Activated T-cell treated with anti-CD3 and anti-CD28 coated beads, Interleukin-2, amount 50 U/mL, for 72 hours (primary cell): ENCODE measurements at places on chromosomes 4 and X. TPM values are rescaled to one million over a fixed set of nuclear protein-coding genes. Genes with fewer than 3 reads are reported as not detected.
A peak's percentile ranks its signal among the peaks of the same experiment; 100 is the strongest.

- no peak overlapping the region for H3K27ac ChIP-seq
- no peaks in the 10 kb centered on the region for H3K27me3 ChIP-seq
- no peaks in the 10 kb centered on the region for H3K36me3 ChIP-seq
- no peak for DNase-seq
- H3K4me3 ChIP-seq, result no peak overlapping the region
- no peaks in the 10 kb centered on the region for H3K4me1 ChIP-seq
Measured at GRCh38 chr4:97646997-97647396, 496.3 kb downstream of the STPG2 start.

DNA sequence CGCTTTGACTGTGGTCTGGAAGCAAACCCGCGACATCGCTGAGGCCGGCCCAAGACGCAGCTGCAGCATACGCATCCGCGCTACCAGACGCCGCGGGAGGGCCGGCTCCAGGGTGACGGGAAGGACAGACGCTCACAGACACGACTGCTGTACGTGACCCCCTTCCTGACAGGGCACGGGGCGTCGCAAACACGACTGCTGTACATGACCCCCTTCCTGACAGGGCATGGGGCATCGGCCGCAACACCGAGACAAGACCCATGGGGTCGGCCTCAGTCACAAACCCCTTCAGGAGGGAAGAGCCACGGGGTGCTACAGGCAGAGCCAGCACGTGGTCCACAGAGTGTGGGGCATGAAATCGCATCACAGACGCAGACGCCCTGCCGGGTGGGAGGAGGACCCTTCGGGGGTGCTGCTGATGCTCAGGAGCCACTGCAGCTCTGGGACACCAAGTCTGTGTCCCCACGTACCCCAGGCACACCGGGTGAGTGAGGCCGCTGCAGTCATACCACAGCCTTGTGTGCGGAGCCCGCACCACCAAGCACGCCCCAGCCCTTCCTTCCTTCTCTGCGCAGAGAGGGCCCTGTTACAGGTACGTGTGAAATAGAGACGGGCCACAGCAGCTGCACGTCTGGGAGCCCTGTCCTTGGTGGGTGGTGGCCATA is 38.7 kb upstream of the CPLX1 start:
- no peak for DNase-seq
- H3K4me1 ChIP-seq, result no peaks in the 10 kb centered on the region

GRCh38 chr4:144507311-144508101 is 138.4 kb upstream of the HHIP start:
- H3K4me1 ChIP-seq, result no peaks in the 10 kb centered on the region
- no peak overlapping the region for H3K27ac ChIP-seq
- no peak for DNase-seq
- H3K27me3 ChIP-seq, result peaks cover 7% of the 10 kb centered on the region
- no peak overlapping the region for H3K4me3 ChIP-seq

DNA sequence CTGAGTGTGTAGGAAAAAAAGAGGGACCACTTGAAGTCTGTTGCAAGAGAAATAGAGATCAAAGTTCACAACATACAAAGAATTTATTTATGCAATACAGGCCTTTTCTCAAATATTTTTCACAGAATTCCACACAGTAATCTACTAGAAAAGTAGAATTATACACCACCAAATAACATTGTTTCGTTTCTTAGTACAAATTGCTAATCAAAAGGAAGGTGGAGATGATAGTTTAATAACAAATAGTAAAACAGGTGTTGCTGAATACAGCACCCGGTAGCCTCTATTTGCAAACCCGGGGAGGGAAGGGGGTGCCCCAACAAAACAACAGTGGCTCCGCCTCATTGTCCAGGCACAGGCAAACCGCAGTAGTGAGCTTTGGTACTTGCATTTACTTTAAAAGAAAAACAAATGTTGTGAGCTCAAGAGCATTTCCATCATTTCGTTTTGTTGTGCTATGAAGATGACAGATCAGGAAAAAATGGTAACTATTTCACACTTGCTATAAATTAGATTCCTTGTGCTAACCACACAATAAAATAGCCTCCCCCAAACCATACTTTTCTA is 186.4 kb downstream of the DCLK2 start:
- H3K4me1 ChIP-seq, result no peaks in the 10 kb centered on the region
- no peaks in the 10 kb centered on the region for H3K27me3 ChIP-seq
- DNase-seq, result no peak
- no peak overlapping the region for H3K27ac ChIP-seq
- H3K4me3 ChIP-seq, result no peak overlapping the region

DNA sequence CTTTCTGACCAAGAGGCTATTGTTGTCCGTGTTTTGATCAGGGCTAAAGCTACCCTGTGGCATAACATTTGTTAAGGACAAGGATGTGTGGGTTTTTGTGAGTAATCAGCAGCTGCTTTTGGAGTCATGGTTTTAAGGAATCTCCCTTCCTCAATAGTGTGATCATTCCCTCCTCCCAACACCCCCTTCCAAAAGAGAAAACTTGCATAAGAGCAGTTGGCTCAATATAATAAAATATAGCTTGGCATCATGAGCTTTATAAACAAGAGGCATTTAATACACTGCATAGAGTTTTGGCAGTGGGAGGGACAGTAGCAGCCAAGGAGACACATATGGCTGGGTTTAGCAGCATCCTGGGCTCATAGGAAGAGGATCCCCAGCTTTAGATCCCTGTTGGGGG is 84.7 kb downstream of the NHS start:
- no peaks in the 10 kb centered on the region for H3K36me3 ChIP-seq
- peaks cover 29% of the 10 kb centered on the region for H3K27me3 ChIP-seq

DNA sequence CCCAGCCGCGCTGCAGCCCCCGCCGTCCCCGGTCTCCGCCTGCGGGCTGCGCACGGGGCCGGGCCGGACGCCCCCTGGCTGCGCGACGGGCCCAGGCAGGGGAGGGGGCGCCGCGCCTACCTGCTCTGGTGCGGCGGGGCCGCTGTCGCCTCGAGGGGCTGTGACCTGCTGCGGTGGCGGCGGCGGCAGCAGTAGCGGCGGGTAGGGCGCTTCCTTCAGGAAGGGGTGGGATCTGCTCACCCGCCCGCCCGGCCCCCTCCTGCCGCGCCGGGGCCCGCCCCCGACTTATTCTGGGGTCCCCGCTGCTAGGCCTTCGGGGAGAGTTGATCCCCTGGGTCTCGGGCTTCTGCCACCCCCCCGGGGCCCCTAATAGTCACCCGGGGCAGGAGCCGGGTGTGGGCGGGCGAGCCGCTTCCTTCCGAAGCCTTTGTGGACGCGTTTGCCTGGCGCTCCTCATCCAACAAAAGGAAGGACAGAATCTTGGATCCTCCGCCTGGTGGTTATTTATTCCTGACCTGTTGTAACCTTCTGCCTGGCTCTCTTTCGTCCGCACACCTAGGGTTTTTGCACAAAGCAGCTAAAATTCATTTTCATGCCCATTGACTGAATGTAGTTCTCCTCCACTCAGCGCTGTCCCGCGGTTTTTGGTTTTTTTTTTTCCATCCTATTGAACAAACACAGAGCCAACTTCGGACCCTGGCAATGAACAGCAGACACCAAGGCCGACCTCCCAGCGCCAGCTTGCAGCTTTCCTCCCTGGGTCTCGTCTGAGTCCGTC is at the start of gene TMEM150C:
TMEM150C (minus strand) TSS at position 203 of the 778 bp plus-strand sequence. CDS start 57,331 bp downstream, outside the sequence.
- peak; percentile 10 for DNase-seq
- H3K36me3 ChIP-seq, result peaks cover 7% of the 10 kb centered on the region
- H3K4me3 ChIP-seq, result peak within 1 kb of the TSS; percentile 87
- H3K27me3 ChIP-seq, result peaks cover 74% of the 10 kb centered on the region
- no peak within 1 kb of the TSS for H3K27ac ChIP-seq
- H3K4me1 ChIP-seq, result peaks cover 13% of the 10 kb centered on the region

DNA sequence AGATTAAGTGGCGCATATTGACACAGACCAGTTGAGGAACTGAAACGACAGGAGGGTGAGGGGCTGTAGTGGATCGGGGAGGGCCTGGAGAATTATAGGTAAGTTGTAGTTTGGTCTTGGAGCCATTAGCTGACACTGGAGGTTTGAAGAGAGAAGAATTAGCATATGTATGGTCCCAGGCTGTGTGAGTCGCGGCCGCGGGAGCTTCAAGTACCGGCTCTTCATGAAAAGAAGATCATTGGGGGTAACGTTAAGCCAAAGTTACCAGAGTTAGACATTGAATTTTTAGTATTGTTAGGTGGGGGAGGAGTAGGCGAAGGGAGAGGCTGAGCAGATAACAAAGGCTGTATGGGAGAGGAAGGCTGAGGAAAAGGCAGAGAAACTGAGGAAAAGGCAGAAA is 56.5 kb downstream of the ZNF674 start:
- DNase-seq, result no peak
- peaks cover 9% of the 10 kb centered on the region for H3K27me3 ChIP-seq
- peaks cover 28% of the 10 kb centered on the region for H3K36me3 ChIP-seq
- H3K4me1 ChIP-seq, result no peaks in the 10 kb centered on the region
- H3K4me3 ChIP-seq, result no peak overlapping the region

DNA sequence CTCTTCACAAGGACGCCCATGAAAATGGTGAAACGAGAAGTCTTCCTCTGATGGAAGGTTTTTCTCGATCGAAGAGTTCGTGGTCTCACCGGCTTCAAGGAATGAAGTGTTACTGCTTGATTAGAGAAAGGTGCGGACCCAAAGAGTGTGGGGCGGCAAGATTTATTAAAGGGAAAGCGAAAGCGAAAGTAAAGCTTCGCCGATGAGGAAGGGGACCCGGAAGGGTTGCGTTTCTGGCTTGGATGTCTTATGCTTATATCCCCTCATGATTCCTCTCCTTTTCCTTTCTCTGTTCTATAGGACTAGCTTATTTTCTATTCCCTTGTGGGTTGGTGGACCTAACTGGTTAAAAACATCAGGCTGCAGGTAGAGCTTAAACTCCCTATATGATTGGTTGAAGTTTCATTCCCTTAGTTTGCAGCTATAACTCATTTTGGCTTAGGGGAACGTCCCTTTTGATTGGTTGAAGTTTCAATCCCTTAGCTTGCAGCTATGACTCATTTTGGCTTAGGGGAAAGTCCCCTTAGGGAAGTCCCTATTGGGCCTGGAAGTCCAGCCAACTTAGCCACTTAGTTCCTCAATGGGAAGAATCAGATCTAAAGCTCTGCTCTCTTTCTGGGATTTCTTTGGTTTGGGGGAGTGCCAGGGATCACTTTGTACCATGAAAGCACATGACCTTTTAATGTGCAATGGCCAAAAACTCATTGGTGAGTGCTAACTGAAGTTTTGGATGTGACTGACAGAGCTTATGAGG is 1025.0 kb upstream of the PCDH10 start:
- peak overlapping the region; percentile 87 for H3K27ac ChIP-seq
- no peak for DNase-seq
- peak overlapping the region; percentile 65 for H3K4me3 ChIP-seq
- H3K36me3 ChIP-seq, result no peaks in the 10 kb centered on the region
- no peaks in the 10 kb centered on the region for H3K27me3 ChIP-seq

- H3K4me1 ChIP-seq, result peaks cover 11% of the 10 kb centered on the region
- peaks cover 70% of the 10 kb centered on the region for H3K27me3 ChIP-seq
- H3K27ac ChIP-seq, result no peak overlapping the region
- no peak for DNase-seq
- H3K36me3 ChIP-seq, result no peaks in the 10 kb centered on the region
Measured at GRCh38 chr4:153931804-153932203, 142.9 kb upstream of the SFRP2 start.

DNA sequence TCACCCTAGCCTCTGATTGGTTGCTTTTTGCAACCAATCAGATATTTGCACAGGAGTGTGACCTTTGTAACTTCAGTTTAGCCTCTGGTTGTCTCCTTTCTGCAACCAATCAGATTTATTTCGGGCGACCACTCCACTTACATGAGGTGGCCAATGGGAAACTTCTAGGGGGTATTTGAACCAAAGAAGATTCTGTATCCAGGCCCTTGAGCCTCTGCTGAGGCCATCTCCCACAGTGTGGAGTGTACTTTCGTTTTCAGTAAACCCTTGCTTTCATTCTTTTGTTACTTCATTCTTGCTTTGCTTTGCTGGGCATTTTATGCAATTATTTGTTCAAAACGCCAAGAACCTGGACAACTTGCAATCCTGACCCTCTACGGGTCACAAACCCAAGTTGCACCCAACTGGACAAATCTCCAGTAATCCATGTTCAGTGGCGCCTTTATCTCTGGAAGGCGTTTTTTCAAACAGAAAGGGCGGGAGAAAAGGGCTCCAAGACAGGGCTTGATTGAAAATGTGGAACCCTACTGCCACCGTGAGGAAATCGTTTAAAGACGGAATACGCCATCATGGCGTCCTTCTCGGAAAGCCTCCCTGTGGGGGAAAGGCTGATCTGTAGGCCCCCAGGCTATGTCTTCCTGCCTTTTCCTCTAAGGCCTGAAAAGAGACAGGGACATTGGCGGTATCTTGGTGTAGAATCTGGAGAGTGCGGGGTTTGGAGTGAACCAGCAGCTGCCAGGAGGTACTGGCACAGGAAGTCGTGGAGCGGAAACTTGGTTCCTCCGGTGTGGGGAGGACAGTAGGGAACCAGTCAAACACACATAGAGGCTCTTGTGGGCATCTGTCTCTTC is 184.6 kb downstream of the OR13H1 start:
- no peak overlapping the region for H3K4me3 ChIP-seq
- peaks cover 7% of the 10 kb centered on the region for H3K27me3 ChIP-seq
- no peak overlapping the region for H3K27ac ChIP-seq
- H3K4me1 ChIP-seq, result no peaks in the 10 kb centered on the region
- DNase-seq, result peak; percentile 82
- peaks cover 19% of the 10 kb centered on the region for H3K36me3 ChIP-seq

- peaks cover 6% of the 10 kb centered on the region for H3K27me3 ChIP-seq
- H3K4me3 ChIP-seq, result no peak overlapping the region
- H3K27ac ChIP-seq, result no peak overlapping the region
- no peaks in the 10 kb centered on the region for H3K4me1 ChIP-seq
- DNase-seq, result no peak
Measured at GRCh38 chrX:144681501-144681900, 565.8 kb upstream of the SPANXN1 start.

DNA sequence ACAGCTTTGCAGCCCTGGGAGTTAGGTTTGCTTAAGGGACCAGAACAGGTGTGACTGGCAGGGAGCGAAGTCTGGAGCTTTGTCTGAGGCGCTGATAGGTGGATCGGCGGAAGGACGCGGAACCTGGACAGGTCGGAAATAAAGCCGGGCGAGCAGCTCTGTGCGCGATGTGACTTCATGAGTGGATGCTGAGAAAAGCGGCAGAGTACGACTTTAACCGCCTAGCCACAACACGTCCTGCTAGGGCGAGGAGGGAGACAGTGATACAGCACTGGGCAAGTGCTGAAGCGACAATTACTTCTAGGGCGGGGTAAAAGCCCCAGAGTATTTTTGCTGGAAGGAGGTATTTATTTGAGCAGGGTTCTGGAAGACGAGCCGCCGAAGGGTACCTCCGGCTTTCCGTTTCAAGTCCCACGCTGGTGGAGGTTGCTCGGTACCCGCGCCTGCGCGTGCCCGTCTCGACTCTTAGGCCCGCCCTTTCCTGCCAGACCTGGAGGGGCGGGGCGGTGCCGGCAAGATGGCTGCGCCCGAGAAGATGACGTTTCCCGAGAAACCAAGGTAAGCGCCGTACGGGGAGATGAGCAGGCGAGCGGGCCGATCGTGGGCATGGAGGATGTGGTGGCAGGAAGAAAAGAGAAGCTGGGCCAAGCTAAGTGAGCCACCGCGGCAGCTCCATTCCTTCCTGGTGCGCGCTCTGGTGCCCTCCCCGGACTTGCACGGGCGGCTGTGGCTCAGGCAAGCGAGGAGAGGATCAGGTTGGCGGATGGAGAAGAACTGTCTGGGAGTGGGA is at the start of gene ZRSR2:
ZRSR2 (plus strand) TSS at position 506 of the 790 bp plus-strand sequence; CDS start at position 518, 12 bp downstream.
- no peak within 1 kb of the TSS for H3K4me3 ChIP-seq
- H3K27me3 ChIP-seq, result no peaks in the 10 kb centered on the region
- H3K27ac ChIP-seq, result no peak within 1 kb of the TSS
- peak; percentile 89 for DNase-seq

GRCh38 chrX:152869972-152870371 is 27.9 kb upstream of the ZNF185 start:
- no peak overlapping the region for H3K4me3 ChIP-seq
- H3K27ac ChIP-seq, result no peak overlapping the region
- H3K36me3 ChIP-seq, result no peaks in the 10 kb centered on the region
- DNase-seq, result no peak
- H3K27me3 ChIP-seq, result peaks cover 5% of the 10 kb centered on the region

Gene TRMT2B
- 24.4 TPM for total RNA-seq

Gene GPR143
- total RNA-seq, result not detected

Gene DNAAF6
- not detected for total RNA-seq

Gene CXorf49
- not detected for total RNA-seq

Gene LANCL3
- 0.07 TPM for total RNA-seq

Gene SHROOM3
- 0.09 TPM for total RNA-seq

Gene PDE6B
- total RNA-seq, result 18.9 TPM
